ENCODE measurements at places on chromosomes 3 and 15.

- no peak for DNase-seq
These were observed 43.7 kb downstream of the ISL2 start for GRCh38 chr15:76380249-76380648.

- DNase-seq: no peak
These were observed 43.2 kb downstream of the KLHL25 start for GRCh38 chr15:85751291-85752123.

DNA sequence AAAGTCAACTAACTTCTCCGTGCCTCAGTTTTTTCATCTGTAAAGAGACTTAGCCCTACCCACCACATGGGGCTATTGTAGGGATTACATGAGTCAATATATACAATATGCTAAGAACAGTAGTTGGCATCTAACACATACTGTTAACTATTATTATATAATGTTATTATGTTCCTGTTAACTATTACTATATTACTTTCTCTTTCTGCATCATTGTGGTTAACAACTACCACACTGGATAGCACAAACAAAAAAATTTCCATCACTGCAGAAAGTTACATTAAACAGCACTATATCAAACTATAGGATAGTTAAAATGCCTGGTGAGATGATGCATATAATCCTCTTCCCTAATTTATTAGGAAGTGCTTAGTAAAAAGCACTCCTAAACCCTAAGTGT lies 23.7 kb downstream of the STAG1 start:
- no peak for DNase-seq

DNA sequence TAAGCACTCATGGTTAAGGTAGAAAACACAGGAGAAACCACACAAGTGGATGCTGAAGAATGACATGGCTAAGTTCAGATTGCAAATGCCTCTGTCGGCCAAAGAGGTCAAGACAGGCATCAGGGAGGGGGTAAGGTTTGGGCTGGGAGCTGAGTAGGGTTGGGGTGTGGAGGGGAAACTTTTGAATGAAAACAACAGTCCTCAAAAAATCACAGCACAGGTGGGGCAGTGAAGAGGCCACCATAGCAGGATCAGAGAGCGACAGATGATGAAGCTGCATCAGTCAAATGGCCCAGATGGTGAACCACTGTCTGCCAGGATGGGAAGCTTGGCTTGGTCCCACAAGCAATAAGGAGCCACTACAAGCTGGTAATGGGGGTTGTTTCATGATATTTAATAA lies 74.9 kb downstream of the ADCY5 start:
- no peak for DNase-seq

GRCh38 chr3:137694836-137695235 lies 69.3 kb upstream of the SOX14 start:
- no peak for DNase-seq

DNA sequence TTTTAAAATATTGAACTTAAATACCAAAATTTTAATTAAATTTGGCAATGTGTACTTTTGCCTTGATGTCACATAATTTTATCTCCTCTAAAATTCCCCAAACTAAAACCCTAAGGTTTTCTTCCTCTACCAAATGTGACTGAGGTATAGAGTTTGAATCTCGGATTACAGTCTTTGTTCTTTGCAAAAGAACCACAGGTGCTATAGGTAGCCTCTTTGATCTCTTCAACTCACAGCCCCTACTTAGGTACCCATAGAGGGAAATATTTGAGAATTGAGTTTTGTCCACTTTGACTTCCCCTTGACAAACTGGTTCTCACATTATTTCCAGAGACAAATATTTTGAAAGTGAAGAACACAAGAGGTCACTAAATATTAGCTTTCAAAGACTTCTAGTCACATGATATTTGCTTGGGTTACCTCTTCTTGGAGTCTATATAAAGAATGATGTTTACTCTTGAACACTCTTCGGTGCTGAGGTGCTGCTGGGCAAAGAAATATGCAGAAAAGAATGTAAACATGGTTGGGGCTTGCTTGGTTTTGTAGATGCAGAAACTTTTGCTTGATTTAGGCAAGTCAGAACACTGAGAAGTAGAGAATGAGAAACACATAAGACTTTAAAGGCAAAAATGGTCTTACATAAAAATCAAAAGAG lies 120.8 kb upstream of the MCTP2 start:
- no peak for DNase-seq

Data from mucosa of gallbladder (tissue), 1 donor.